ENCODE measurements at places on chromosomes 1 and 21. TPM values are rescaled to one million over a fixed set of nuclear protein-coding genes. Genes with fewer than 3 reads are reported as not detected.

DNA sequence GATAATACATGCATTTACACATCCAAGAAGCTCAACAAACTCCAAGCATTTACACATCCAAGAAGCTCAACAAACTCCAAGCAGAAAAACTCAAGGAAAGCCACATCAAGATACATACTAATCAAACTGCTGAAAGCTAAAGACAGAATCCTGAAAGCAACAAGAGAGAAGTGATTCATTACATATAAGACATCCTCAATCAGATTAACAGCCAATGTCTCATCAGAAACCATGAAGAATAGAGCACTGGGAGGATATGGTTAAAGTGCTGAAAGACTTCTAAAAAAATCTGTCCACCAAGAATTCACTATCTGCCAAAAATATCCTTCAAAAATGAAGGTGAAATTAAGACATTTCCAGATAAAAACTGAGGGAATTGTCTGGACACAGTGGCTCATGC is 45.7 kb upstream of the BATF3 start:
- DNase-seq, result no peak

DNA sequence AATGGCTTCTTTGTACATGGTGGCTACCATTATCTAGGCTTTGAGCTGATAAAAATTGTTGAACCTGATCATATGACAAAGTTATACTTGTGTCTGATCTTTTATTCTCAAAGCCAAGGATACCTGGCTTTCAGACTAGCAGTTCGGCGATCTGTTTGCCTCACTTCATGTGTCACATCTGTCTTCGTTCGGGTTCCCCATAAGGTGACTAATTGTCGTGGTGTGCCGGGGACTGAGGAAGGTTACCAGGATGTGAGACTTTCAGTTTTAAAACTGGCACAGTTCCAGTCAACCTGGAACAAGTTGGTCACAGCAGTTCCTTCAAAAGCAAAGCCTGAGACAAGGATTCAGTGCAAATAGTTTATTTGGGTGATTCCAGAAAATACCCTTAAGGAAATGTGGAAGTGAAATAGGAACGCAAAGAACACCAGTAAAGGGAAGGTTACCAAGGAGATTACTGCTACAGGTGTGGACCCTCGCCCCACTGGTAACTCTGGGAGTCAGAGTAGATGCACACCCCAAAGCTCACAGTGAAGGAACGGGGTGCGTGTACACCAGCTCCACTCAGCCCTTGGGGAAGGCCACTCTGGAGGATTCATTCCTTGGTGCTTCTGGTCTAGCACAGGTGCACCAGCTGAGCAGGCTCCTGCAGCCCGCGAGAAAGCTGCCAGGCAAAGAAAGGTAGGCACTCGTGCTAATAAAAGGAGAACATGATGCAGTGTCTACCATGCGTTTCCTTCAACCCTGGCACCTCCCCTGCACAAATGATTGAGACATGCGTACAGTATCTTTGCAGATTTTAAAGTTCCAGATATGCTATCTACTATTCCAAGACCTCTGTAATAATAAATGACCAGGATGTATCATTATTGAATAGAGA is 69.0 kb downstream of the VWA5B1 start:
- DNase-seq, result no peak

DNA sequence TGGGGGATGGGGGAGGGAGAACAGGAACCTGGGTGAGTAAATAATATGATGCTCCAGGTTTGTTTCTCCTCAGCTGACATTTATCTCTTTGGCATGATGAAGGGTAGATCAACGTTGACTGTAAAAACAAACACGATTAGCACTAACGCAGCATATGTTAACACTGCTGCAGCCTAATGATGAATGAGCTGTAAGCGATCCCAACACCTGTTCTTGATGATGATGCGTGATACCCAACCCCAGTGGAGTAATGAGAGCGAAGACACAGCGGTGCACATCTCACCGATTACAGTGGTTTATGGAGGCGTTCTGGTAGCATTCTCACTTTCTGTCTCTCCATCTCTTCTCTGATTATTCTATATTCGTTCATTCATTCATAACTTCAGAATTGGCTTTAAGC is 640.4 kb downstream of the USP25 start:
- no peak for DNase-seq

DNA sequence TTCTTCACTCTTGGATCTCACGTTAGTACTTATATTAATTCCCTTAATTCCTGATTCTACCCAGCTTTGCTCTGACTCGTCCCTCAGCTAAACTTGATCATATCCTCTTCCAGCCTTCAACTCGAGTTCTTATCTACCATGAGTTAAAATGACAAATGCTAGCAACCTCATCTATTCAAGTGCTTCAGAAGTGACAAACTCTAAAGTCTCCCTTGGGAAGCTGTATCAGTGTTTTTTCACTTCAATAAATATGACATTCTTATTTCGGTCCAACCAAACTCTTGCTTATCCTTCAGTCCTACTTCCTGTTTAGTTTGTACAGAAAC is 75.3 kb downstream of the FOXJ3 start:
- DNase-seq, result peak; percentile 23

RCC1 gene
- 37.9 TPM for total RNA-seq

DNA sequence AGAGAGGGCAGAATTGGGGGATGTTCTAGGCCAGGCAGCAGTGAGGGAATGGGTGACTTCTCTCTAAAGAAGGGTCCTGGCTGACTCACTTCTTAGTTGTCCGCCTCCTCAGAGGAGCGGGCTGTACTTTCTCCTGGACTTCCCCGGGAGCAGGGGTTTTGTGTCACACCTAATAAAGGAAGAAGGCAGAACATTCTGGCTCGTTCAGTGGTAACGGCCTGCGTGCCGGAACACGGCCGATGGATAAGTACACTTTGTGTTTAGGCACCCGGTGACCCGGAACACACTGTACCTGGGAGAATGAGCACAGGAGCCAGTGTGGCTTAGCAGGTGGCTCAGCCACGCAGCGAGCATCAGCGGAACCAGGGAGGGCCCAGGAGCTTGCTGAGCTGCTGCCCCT is 84.7 kb downstream of the FBXO2 start:
- DNase-seq, result no peak

- no peak for DNase-seq
These were observed 67.5 kb downstream of the DISC1 start for GRCh38 chr1:231694075-231694431.

DNA sequence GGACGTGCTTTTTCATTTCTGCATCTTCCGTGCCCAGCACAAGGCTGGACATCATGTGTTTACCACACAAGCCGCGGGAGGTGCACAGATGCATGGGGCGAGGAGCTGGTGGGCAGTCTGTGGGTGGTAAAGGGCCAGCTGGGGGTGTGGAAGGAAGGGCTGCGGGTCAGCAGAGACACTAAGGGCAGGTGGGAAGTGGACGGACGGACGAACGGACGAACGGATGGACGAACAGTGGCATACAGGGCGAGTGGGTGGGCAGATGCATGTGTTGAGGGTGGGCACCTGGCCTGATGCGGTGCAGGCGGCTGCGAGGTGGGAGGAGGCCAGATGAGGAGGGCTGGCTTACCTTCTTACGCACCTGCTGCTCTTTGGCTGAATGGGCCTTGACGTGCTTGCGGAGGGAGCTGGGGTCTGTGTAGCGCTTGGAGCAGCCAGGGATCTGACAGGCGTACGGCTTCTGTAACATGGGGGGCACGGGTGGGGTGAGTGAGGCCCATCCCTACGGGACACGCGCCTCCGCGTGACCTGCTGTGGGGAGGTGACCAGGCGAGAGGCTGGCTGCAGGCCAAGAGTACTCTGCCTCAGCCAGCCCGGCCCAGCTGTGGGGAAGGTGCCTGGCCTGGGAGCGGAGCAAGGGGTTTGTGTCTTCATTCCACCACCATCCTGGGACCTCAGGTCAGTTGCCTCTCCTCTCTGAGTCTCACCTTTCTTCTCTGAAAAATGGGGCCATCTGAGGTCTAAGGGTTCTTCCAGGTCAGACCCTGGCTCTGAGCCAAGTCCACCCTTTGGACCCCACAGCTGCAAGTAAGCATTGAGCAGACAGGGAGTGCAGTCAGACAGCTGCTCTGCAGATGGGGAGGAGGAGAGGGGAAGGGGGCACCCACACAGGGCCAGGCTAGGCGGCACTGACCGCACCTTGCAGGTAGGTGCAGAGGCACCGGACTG is 65.5 kb downstream of the DMRTB1 start:
- DNase-seq, result no peak

- DNase-seq, result no peak
These were observed 30.0 kb downstream of the CDK18 start for GRCh38 chr1:205534444-205534985.

NBPF8 gene
- 5.4 TPM for total RNA-seq

Data from HFFc6 (cell line).